ENCODE measurements at places on chromosomes 4 and X.

DNA sequence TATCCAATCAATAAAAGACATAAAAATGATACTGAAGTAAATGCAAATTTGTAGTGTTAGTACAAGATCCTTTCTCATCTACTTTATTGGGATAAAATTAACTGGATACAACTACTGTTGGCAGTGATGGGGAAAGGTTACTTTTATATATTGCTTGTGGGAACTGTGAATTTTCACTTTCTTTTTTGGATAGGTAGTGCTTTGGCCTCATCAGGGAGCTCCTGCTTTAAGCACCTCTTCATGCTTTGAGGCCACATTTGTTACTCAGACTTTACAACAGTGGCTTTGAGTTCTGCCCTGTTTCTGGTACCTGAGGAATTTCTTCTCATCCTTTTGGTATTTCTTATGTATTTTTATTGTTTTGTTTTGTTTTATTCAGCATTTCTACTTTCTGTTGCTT is 316.8 kb upstream of the ZCCHC13 start:
- no peak for DNase-seq

- DNase-seq = no peak
These were observed 46.1 kb downstream of the SLIT2 start for GRCh38 chr4:20297783-20298182.

- DNase-seq = peak; percentile 53
These were observed 345.1 kb upstream of the TACR3 start for GRCh38 chr4:104064646-104065577.

GRCh38 chr4:150972592-150972991 is 42.5 kb downstream of the LRBA start:
- peak; percentile 44 for DNase-seq

DNA sequence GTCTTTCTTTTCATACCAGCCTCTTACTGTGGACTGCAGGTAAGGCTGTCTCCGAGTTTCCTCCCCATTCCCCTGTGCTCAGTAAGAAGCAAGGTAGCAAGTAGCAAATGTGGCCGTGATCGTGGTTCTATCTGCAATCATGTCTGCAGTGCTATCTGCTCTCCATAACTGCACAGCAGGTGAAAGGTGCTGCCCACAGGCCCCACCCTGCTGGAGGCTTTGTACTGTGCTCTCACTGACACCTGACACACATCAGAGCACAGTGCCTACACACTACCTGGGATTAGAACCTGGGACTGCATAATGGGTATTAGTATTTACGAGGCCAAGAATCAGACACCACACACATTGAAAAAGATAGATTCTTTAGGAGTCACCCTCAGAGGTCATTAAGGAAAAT is 15.3 kb downstream of the PGRMC1 start:
- DNase-seq = no peak

Data from astrocyte of the spinal cord (primary cell).